ENCODE measurements at places on chromosomes 2 and 18.

- DNase-seq: no peak
Observed at GRCh38 chr2:106366204-106366885, 101.9 kb downstream of the RGPD3 start.

GRCh38 chr2:144605231-144605840 lies 85.4 kb upstream of the ZEB2 start:
- no peak for DNase-seq

- no peak for DNase-seq
Observed at GRCh38 chr2:160010361-160011145, 51.9 kb downstream of the PLA2R1 start.

- peak; percentile 19 for DNase-seq
Observed at GRCh38 chr18:13412017-13412416, 193.5 kb downstream of the LDLRAD4 start.

GRCh38 chr2:212343167-212343566 lies 195.4 kb downstream of the ERBB4 start:
- DNase-seq: no peak

DNA sequence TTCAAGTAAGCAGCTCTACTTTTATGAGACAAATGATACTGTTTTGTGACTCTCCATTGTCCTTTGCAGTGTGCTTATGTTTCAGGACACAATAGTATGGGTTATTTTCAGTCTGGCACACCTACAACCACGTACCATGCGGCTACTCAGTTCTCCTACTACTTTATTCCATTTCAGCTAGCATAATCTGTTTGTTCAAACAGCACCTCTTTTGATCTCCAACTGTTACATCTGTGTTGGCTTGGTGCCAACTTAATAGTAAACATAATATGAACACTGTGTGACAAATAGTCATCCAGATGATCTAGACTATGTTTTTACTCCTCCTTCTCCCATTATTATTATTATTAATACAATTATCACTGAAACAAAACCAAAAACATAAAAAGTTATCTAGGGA lies 40.5 kb downstream of the MYO3B start:
- DNase-seq: no peak

- no peak for DNase-seq
Observed at GRCh38 chr18:77567205-77567604, 317.6 kb downstream of the GALR1 start.

DNA sequence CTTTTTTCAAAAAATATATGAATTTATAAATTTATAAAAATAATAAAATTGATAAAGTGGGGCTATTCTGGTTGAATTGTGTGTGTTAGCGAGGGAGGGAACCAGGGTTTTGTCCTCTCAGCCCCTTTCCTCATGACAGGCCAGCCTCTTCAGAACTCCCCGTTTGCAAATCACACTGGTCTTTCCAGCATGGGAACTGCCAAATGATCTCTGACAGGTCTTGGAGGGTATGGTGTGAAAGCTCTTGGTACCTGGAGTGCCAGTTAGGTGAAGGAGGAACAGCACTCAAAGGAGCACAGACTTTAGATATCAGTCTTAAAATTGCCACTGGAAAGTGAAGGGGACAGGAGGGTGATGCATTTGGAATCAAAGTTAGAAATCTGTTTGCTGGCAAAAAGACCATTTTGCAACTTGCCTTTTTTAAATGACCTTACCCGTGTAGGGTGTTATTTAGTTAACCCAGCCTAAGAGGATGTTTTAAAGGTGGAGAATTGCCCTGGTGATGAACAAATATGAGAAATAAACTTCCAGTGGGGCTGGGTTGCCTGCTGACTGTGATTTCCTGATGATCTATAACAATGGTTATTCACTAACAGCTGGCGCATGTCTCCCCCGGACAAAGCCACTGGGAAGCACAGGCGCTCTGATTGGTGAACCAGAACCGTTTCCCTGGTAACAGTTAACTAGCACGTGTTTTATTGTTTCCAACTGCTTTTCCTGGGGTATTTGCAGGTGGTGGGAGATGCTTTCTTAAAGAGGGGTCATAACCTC lies 85.3 kb upstream of the EFEMP1 start:
- DNase-seq: no peak

- DNase-seq: no peak
Observed at GRCh38 chr2:154336201-154336600, 362.3 kb upstream of the KCNJ3 start.

DNA sequence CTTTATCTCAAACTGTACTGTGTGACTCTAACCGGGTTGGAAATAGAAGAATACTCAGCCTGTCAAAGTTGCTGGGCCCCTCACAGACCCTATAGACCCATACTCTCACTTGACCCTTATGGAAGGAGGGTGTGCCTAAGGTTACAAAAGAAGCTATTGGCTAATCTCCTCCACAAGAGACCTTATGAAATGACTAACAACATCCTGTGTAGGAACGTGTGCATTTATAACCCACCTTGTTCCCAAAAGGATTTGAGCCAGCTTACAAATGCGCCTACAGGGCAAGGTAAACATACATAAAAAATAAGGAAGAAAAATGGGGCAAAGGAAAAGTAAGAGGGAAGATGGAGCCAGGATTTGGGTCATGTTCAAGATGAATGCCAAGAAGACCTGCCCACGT lies 225.4 kb upstream of the SMAD2 start:
- no peak for DNase-seq

GRCh38 chr2:100817388-100817985 lies 2.5 kb upstream of the NPAS2 start:
- DNase-seq: no peak

DNA sequence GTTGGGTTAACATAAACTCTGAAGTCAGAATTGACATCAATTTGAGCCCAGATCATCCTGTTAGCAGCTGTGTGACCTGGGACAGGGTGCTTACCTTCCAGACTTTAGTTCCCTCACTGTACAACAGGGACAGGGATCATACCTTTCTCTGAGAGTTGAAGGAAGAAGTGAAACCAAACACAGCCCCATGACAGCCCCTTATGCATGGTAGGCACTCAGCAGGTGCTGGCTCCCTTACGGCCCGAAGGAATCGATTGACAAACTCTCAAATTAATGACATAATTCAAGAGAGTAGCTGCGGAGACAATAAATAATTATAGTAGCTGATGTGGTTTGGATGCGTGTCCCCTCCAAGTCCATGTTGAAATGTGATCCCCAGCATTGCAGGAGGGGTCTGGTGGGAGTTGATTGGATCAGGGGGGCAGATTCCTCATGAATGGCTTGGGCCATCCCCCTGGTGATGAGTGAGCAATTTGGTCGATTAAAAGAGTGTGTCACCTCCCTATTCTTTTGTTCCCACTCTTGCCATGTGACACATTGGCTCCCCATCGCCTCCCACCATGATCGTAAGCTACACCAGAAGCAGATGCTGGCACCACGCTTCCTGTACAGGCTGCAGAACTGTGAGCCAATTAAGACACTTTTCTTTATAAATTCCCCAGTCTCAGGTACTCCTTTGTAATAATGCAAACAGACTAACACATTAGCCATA lies 72.4 kb downstream of the ODC1 start:
- DNase-seq: no peak

DNA sequence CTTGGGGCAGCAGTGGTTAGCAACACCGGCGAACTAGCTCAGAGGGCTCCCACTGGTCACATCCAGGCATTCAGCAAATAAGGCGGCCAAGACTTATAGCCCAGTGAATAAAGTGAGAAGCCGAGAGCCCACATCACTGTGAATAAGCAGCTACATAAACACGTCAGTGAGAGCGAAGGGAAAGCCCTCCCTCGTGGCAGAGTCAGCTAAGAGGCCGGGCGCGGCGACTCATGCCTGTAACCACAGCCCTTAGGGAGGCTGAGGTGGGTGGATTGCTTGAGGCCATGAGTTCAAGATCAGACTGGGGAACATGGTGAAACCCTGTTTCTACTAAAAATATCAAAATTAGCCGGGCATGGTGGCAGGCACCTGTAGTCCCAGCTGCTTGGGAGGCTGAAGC lies 5.2 kb downstream of the D2HGDH start:
- DNase-seq: peak; percentile 76

DNA sequence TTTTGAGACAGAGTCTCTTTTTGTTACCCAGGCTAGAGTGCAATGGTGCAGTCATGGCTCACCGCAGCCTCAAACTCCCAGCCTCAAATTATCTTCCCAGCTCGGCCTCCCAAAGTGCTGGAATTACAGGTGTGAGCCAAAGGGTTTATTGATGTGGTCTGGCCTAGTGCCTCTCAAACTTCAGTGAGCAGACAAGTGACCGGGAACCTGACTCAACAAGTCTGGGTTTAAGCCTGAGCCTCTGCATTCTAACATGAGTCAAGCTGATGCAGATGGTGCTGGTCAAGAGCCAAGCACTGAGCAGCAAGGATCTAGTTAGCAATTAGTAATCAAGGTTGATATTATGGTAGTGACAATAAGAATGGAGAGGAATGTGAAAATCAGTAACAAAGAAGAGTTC lies 21.3 kb downstream of the CDK15 start:
- no peak for DNase-seq

DNA sequence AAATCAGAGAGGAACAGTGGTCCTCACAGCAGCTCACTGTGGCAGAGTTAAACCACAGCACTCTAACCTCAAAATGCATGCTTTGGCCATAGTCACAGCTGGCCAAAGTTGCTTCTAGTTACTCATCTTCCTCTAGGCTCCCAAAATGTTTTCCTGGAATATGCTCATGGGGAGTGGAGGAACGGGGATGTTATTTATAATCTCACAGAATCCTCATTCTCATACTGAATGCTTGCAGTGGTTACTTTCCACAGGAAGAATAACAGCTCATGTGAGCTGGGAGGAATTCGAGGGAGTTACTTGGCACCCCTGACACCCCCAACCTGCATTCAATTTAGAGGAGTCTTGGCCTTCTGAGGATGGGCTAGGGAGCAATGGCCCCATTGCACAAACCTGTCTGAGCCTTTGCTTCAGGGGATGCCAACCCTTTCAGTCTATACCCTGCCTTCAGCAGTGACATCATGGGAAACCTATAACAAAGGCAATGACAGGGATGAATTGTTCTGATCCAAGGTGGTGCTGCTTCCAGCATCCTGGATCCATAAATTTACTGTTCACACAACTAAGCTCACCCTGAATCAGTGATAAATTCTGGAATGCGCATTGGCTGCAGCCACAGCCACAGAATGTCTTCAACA lies 22.4 kb upstream of the CCBE1 start:
- DNase-seq: no peak

DNA sequence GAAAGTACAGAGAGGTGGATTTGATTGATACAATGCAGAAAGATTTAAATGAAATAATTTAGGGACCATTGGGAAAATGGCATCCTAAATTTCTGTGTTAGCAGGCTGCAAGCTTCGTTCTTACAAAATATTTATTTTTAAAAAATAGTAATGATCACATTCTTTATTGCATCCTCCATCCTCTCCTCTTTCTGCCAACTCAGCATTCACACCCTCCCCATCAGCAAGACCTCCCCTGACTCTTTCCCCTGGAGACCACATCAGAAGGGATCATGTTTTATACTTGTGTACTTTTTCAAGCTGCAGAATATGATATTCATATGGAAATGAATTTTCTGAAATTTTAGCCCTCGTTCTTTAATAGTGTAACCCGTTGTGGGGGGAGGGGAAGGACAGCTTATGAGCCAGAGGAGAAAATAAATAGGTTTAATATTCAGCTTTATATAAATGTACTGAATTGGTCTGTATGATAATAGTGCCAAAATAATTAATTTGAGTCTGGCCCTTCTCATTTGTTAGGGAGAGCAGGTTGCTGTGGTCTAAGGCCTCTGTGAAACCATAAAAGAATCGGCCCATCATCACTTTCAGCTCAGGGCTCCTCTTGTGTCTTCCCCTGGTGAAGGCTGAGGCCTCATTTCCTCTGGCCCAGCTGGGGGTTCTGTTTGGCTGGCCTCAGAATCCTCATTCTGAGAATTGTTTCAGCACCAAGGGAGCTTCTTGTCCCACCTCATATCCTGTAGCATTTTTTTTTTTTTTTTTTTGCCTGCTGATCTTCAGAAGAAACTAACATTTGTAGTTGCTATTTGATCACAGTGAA lies 330.8 kb downstream of the TXNL1 start:
- DNase-seq: no peak

DNA sequence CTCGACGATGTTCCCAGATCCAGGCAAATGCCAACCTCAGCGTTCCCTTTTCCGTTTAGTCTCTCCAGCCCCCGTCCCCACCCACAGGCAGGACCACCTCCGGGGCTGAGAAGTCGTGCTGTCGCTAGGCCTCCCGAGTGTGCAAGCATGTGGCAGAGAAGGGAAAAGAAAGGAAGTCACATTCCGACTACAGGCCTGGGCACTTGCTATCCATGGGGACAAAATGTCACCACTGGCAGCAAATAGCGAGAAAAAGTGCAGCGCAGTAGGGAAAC lies 420 bp downstream of the PIGN start:
- DNase-seq: no peak

- no peak for DNase-seq
Observed at GRCh38 chr2:187978356-187978755, 313.3 kb upstream of the GULP1 start.

- no peak for DNase-seq
Observed at GRCh38 chr2:176138526-176138922, 9.0 kb downstream of the HOXD8 start.

GRCh38 chr2:8652774-8653426 lies 29.0 kb upstream of the ID2 start:
- DNase-seq: no peak

GRCh38 chr2:175167076-175167791 lies 769 bp downstream of the ATF2 start:
- DNase-seq: no peak

DNA sequence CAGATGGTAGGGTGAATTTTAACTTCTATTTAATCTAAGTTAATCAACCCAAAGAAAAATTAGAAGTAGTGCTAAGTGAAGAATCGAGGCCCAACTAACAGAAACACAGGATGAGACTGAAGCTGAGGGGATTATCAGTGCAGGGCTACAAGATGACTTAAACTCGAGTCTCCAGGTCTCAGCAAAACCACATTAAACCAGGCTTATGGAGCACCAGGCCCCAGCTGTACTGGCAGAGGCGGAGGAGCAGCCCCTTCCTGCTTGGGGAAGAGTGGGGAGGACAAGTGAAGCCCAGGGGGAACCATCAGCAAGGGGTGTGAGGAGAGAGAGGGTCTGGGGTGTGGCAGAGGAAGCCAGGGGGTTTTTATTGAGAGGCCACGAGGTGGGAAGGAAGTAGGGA lies 135.9 kb upstream of the EPAS1 start:
- no peak for DNase-seq

DNA sequence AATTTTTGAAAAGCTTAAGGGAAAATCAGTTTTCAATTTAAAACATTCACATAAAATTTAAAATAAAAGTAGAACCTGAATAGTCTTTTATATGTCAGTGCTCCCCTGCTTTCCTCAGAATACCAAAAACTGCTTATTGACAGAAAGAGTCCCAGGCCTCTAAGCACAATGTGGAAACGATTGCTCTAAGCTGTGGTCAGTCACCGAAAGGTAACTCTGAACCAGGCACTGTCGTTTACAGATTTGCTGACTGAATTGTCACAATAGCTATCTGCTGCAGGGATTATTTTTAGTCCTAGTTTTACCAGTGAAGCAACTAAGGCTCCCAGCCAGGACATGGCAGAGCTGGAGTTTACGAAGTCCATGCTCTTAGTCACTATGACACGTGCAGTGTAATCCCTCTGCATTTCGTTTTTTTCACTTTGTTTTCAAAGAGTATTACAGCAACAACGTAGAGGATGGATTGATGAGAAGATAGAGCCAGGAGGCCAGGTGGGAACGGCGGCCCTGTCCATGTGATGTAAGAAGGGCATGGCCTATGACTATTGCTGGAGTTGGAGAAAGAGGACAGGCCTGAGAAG lies 28.1 kb upstream of the TMEM247 start:
- no peak for DNase-seq
